ENCODE measurements at places on chromosomes 13 and 19.

GRCh38 chr13:91079176-91079575, 268.3 kb upstream of the MIR17HG start:
- no peak for DNase-seq

GRCh38 chr19:11551603-11552235, 7.3 kb downstream of the ELOF1 start:
- no peak for DNase-seq

DNA sequence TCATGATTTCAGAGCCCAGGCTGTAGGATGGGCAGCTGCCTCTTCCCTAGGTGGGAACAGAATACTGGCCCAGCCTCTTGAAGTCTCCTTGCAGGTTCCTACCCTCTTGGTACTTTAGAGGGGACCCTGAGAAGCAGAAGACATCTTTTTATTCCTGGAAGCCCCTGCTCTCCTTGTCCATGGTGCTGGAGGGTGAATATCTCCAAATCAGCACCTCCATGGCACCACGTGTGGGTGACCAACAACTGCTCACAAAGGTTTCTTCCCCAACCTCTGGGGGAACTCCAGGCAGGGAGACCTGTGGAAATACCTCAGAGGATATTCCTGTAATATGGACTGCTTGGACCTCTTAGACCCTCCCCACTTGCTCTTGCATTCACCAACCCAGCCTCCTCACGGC, 48.1 kb upstream of the TSHZ3 start:
- no peak for DNase-seq

GRCh38 chr13:40503011-40503410, 163.4 kb downstream of the FOXO1 start:
- no peak for DNase-seq

DNA sequence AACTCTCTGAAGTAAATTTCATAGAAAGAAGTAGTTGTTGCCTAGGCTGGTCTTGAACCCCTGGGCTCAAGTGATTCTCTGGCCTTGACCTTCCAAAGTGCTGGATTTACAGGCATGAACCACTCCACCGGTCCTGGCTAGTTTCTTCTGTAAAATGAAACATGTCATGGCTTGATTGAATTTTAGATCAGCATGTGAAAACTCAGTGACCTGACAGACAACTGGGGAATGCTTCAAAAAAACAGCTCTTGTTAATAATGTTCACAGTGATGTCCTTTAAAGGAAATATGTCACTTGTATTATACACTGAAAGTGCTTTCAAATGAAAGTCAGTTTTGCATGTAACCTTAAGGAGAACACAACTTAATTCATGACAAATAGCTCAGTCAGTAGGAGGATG, 118.2 kb downstream of the KLF5 start:
- no peak for DNase-seq

GRCh38 chr13:41200126-41200525, 5.8 kb upstream of the KBTBD7 start:
- DNase-seq: no peak

GRCh38 chr19:4537953-4538600, 1.8 kb downstream of the LRG1 start:
- no peak for DNase-seq

DNA sequence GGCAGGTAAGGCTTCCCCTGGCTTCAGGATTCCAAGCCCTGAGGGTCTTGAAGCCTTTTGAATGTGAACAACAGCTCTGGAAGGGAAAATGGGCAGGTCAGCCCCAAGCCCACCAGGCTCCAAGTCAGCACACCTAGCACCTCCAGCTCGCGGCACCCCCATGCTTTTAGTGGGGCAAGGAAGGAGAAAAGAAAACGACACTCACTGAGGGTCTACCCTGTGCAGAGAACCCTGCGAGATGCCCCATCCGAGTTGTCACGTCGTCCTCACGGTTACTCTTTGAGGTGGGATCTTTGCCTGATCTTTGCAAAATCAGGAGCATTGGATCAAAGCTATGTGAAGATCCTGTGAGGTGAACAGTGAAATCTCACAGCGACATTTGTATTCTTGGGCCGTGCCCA, 5.7 kb upstream of the F10 start:
- no peak for DNase-seq

GRCh38 chr13:43584751-43585150, 202.0 kb downstream of the ENOX1 start:
- DNase-seq: no peak

DNA sequence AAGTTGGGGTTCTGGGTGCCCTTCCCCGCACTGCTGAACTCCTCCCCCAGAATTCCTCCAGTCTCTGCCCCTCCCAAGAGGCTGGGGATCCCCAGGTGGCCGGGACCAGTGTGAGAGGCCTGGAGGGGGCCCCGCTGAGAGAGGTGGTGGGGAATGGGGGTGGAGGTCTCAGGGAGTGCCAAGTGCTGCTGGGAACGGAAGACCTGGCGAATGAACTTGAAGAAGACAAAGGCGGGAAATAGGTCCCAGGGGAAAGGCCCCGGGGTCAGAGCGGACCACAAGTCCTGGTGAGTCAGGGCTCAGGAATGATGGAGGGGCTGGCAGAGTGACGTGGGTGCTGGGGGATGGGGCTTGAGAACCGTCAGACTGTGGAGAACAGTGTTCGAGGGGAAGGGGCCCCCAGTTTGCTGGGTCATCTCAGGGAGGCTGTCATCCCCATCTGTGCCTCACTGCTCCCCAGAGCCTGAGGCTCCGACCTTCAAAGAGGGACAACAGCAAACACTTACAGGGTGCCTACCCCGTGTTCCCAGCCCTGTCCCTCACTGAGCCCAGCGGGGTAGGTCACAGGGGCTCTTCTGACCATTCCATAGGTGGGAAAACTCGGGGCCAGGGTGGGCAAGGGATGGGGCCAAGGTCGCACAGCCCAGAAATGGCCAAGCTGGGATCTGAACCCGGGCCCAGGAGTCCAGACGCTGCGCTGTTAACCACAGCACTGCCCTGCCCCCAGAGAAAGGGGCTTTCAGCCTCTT, 16.0 kb upstream of the SEMA6B start:
- DNase-seq: no peak

- no peak for DNase-seq
Measured at GRCh38 chr19:12783849-12784393, 7.4 kb upstream of the JUNB start.
